ENCODE measurements at places on chromosomes 12 and 14.

GRCh38 chr12:124742111-124742510 is 121.6 kb downstream of the SCARB1 start:
- no peak for DNase-seq

DNA sequence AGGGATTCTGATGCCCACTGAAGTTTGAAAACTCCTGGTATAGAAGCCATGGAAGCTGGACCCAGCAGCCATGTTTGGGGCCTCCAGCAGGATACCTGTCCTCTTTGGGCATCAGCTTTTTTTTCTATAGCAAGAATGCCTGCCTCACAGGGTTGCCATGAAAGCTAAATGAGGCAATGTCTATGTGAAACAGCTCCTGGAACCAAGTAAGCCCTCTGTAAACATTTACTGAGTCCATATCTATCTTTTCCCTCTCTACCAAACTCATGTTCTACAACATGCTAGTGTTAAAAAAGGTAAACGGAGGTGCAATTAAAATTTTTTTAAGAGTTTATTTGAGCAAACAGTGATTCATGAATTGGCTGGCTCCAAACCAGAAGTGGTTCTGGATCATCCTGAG is 28.6 kb downstream of the FLVCR2 start:
- DNase-seq: no peak

DNA sequence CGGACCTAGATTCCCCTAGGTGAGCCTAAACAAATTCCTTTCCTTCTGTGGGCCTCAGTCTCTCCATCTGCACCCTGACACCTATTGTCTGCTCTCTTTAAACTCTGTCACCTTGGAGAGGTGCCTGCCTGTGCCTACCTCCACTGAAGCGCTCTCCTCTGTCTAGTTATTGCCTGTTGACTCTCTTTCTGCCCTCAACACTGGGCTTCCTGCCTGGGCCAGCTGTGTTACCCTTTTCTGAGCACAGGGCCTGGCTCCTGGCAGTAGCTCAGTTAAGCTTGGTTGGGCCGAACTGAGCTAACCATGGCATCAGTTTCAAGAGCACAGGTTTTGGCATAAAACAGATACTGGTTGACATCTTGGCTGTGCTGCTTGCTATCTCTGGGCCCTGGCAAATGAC is 43.5 kb downstream of the PRMT8 start:
- DNase-seq: no peak

GRCh38 chr12:108342985-108343384 is 3.9 kb upstream of the CMKLR1 start:
- no peak for DNase-seq

GRCh38 chr14:69064596-69064995 is 85.5 kb upstream of the ACTN1 start:
- no peak for DNase-seq

DNA sequence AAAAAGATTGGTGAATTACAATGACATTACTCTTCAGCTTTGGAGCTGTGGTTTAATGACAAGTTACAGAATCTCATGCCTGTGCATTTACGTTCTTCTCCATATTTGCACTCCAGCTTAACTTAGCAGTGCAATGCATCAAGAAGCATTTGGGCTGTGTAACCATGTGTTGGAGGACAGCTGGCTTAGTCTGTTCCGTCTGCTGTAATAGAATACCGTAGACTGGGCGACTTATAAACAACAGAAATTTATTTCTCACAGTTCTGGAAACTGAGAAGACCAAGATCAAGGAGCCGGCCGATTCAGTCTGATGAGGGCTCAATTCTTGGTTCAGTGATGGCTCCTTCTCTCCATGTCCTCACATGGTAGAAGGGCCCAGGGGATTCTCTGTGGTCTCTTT is 943.5 kb downstream of the BCL11B start:
- no peak for DNase-seq

GRCh38 chr14:104685216-104685997 is 4.0 kb upstream of the INF2 start:
- DNase-seq: no peak

GRCh38 chr12:94297096-94297699 is 148.8 kb downstream of the PLXNC1 start:
- no peak for DNase-seq

DNA sequence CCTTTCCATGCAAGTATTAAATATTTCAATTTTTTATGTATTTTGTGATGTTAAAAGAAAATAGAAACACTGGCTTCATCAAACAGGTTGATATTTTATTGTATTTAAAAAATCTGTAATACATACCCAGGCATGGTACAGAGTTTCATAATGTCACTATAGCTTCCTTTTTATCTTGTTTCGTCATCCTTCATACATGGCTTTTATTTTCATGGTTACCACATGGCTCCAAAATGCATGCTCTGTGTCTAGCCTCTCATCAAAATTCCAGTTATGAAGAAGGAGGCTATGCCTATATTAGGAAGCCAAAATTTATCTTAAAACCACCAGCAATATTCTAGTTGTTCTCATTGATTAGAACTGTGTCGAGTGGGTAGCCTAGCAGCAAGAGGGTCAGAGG is 464.8 kb downstream of the BTG1 start:
- DNase-seq: no peak

DNA sequence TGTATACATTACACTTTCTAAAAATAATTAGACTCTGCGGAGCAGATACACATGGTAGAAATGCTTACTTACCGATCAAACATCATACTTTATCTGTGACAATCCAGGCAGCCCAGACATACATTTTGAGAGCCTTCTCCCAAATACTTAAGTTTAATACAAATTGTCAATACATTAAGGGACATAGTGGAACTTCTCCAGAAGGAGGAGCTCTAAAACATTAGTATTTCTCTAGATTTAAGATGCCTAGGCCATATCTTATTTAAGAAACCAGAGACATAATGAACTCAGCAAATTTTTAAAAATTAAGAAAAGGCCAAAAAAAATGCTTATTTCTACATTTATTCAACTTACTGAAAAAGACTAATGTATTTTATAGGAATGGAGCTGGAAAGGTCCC is 16.1 kb downstream of the ACSM4 start:
- DNase-seq: no peak

- no peak for DNase-seq
Measured at GRCh38 chr12:115926037-115926670, 351.3 kb downstream of the MED13L start.

DNA sequence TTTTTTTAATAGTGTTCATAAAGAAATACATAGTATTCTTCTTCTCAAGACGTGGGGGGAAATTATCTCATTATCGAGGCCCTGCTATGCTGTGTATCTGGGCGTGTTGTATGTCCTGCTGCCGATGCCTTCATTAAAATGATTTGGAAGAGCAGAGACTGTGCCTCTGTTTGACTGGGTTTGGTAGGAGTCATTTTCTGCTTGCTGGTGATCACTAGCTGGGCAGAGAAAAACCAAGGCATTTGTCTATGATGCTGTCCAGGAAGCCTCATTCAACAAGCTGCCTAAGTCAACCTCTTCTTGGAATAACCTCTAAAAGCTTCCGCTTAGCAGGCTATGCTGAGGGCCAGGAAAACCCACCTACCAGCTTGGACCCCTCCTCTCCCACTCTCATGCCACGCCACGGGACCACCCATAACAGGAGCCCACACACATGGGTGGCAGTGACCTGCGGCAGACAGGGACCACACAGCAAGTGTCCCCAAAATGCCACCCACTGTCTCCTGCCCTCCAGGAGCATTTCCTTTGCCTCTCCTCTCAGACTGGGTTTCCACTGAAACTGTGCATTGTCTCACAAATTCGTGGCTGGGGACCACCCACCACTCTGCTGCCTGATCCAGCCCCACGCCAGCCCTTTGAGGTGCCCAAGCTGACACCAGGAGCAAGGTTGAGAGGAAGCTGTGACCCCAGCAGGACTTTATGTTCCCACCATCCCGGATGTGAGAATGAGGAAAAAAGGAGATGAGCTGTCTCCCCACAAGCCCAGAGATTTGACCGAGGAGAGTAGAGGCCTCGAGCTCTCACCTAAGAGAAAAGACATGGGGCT is 36.8 kb downstream of the DAD1 start:
- DNase-seq: no peak

DNA sequence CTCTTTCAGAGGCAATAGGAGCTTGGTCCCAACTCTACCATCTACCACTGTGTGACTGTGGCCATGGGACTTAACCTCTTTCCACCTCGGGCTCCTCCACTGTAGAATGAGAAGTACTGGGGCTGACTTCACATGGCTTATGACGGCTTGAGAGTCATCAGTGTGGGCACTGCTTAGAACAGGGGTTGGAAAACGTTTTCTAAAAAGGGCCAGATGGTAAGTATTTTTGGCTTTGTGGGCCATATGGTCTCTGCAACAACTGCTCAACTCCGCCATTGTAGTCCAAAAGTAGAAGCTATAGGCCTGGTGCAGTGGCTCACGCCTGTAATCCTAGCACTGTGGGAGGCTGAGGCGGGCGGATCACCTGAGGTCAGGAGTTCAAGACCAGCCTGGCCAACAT is 69.2 kb upstream of the LTA4H start:
- no peak for DNase-seq

- no peak for DNase-seq
Measured at GRCh38 chr12:123085730-123086487, 65.0 kb downstream of the PITPNM2 start.

- no peak for DNase-seq
Measured at GRCh38 chr12:102950950-102951619, 6.4 kb upstream of the ASCL1 start.

- no peak for DNase-seq
Measured at GRCh38 chr14:85909581-85909980, 379.6 kb downstream of the FLRT2 start.

- no peak for DNase-seq
Measured at GRCh38 chr12:99284161-99284560, 363.4 kb upstream of the GARIN6 start.

- no peak for DNase-seq
Measured at GRCh38 chr12:6996040-6996441, 22.2 kb downstream of the LPCAT3 start.

GRCh38 chr12:131831635-131832041 is 3.4 kb downstream of the MMP17 start:
- DNase-seq: no peak

GRCh38 chr12:104250366-104251125 is 35.0 kb downstream of the TXNRD1 start:
- no peak for DNase-seq

GRCh38 chr12:51829011-51829481 is 19.5 kb downstream of the FIGNL2 start:
- DNase-seq: no peak

GRCh38 chr12:54608769-54609168 is 20.3 kb upstream of the PPP1R1A start:
- no peak for DNase-seq

Measured in omental fat pad (tissue), 4 donors.